ENCODE measurements at places on chromosomes 1 and 21. TPM values are rescaled to one million over a fixed set of nuclear protein-coding genes. Genes with fewer than 3 reads are reported as not detected.
A peak's percentile ranks its signal among the peaks of the same experiment; 100 is the strongest.

- DNase-seq = no peak
Measured at GRCh38 chr1:214544791-214545190, 6.6 kb downstream of the PTPN14 start.

DNA sequence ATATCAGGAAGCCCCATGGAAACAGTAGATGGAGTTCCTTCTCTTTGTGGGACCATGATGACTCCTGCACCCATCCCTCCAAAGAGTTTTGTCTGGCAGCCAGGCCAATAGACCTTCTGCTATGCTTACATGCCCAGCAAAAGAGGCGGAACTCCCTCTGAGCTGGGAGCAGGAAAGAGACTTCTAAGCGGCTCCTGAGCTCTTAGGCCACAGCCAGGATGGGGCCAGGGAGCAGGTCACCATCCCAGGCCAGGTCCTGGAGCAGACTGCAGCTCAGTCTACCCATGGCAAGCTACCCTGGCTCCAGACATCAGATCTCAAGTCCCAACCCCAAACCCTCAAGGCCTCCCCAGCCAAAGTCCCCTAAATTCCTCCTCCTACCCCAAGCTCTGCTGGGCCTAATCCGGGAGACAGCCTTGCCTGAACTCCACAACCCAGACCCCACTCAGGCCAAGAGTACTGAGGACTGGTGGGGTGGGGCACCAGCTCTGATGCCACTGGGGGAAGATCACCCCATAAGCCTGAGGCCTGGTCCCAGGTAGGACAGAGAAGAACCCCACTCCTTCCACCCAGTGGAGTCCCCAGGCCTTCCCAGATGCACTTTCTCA is 387.9 kb downstream of the MATN1 start:
- DNase-seq = no peak

UBASH3A gene
- not detected for total RNA-seq

DNA sequence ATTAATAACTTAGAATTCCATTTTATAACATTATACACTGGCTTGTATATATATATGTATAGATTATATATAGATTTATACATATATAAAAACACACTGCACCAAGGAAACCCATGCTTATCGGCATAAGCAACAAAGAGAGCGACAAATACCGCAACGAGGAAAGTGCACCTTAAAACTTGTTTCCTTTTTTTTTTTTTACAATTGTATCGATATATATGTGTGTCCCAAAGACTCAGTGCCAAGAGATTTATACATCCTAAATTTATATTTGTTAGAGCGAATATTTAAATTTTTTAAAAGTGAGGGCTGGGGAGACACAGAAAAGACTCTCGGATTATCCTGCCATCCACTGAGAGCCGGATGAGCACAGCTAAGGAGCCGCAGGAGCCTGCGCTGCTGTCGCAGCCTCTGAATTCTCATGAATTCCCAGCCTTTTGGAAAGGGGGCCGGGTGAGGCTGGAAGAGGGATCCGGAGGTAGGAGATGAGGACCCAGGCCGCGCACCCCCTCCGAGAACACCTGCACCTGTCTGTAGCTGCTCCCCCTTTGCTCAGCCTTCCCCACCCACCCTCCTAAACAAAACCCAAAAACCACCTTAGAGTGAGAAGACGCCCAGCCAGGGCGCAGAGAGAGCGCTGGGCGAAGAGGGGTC is 5.2 kb downstream of the DMRTA2 start:
- no peak for DNase-seq

- DNase-seq = peak; percentile 54
Measured at GRCh38 chr1:159532922-159533321, 2.9 kb downstream of the OR10J5 start.

CELA3B gene
- total RNA-seq = not detected

DNA sequence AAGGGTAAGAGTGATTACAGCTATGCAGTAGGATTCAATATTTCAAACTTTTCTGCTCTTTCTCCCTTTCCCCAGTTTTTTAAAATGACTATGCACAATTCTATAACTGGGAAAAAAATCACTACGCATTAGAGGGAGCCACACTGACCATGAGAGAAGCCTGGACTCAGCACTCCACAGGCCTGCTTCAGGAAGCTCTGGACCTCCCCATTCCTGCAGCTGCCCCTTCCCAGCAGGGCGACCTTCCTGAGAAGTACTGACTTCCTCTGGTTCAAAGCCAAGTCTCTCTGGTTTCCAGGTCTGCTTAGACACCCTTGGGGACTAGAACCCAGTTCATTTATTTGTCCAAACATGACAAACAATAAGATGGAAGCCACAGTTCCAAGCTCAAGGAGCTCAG is 42.0 kb upstream of the CLSTN1 start:
- DNase-seq = no peak

LCE3D gene
- total RNA-seq = not detected

IL20 gene
- total RNA-seq = not detected

DNA sequence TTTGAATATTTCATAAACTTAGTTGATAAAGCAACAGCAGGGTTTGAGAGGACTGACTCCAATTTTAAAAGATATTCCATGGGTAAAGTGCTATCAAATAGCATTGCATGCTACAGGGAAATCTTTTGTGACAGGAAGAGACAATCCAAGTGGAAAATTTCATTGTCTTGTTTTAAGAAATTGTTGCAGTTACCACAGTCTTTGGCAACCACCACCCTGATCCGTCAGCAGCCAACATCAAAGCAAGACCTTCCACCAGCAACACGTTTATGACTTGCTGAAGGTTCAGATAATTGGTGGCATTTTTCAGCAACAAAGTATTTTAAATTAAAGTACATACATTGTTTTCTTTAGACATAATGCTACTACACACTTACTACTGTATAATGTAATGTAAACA is 47.8 kb downstream of the ADGRL4 start:
- no peak for DNase-seq

- DNase-seq = no peak
Measured at GRCh38 chr1:165900576-165901380, 73.4 kb downstream of the UCK2 start.

DNA sequence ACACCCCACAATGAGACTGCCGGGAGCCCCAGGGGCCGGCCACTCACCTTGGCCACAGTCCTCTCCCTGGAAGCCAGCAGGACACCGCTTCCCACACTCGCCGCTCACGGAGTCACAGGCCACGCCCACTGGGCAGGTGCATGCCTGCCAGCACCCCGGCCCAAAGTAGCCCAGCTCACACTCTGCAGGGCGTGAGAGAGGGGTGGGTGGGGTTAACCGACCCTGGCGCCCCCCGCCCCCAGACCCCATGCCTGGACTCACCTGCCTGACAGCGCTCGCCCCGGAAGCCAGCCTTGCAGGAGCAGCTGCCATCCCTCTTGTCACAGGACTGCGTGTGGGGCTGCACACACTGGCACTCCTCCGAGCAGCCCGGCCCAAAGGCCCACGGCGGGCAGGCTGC is 50.7 kb downstream of the ARHGEF16 start:
- DNase-seq = no peak

NPHP4 gene
- 3.5 TPM for total RNA-seq

- DNase-seq = no peak
Measured at GRCh38 chr1:174928541-174928940, 71.2 kb upstream of the CACYBP start.

GPR52 gene
- 0.30 TPM for total RNA-seq

ELAPOR1 gene
- 1.3 TPM for total RNA-seq

- DNase-seq = no peak
Measured at GRCh38 chr1:211485480-211485857, 6.5 kb downstream of the RD3 start.

FNBP1L gene
- 21.7 TPM for total RNA-seq

GREM2 gene
- not detected for total RNA-seq

ARMH1 gene
- not detected for total RNA-seq

GRCh38 chr1:43774359-43774758 is 67.0 kb downstream of the ST3GAL3 start:
- DNase-seq = peak; percentile 45

RXFP4 gene
- total RNA-seq = 0.55 TPM

- no peak for DNase-seq
Measured at GRCh38 chr1:107091418-107091817, 34.9 kb downstream of the PRMT6 start.

GRCh38 chr1:177780096-177780700 is 189.7 kb downstream of the SEC16B start:
- peak; percentile 29 for DNase-seq

CLIC6 gene
- total RNA-seq = not detected

GRCh38 chr1:38308780-38309179 is 262.2 kb upstream of the POU3F1 start:
- no peak for DNase-seq

DNA sequence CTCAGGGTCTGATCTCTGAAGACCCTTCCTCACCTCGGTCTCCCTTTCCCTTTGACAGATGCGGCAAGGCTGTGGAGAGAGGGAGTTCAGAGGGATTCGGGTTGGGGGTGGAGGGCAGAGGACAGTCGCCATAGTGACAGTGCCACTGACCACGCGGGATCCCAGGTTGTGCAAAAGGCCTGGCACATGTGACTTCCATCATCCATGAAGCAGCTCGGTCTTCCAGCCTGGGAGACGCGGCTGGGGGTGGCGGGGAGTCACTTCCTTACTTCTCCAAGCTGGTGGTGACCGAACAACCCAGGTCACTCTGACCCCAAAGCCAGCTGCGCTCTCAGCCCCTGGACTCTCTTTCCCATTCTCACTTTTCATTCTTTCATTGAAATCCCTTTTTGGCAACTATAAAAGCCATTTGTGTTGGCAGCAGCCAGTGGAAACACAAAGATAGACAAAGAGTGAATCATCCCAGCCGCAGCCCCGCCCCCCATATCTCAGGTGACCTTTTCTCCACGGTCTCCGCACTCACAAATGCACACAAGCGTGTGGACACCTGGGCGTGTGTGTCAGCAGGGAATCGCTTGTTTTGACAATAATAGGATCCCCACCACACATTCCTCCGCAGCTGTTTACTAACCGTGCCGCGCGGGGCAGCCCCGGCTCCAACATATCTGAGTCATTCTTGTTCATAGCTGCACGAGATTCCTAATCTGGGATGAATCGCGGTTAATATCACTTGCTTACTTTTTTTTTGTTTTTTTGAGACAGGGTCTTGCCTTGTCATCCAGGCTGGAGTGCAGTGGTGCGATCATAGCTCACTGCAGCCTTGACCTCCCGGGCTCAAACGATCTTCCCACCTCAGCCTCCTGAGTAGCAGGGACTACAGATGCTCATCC is 68.3 kb downstream of the DHRS3 start:
- DNase-seq = peak; percentile 94

DNAH14 gene
- total RNA-seq = 21.5 TPM

GRCh38 chr1:205714190-205714905 is 34.0 kb upstream of the SLC45A3 start:
- DNase-seq = no peak

TMEM81 gene
- 1.8 TPM for total RNA-seq

NUAK2 gene
- 2.2 TPM for total RNA-seq

DNA sequence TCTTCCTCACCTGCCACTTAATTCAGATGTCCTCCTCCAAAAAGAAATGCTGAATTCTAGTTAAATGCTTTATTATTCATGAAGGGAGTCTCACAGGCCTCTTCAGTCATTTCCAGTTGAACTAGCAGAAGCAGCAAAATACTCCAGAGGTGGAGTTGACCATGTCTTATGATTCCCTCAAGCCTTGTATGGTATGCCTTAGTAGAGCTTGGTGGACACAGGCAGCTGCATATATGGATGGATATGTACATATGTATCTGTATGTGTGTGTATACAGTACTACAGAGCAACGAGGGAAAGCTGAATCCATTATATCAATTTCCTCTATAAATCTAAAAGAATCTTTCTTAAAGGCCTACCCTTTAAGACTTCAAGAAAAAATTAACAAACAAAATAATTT is 83.6 kb upstream of the HP1BP3 start:
- no peak for DNase-seq

- peak; percentile 11 for DNase-seq
Measured at GRCh38 chr1:199585392-199585791, 442.1 kb upstream of the NR5A2 start.

DNA sequence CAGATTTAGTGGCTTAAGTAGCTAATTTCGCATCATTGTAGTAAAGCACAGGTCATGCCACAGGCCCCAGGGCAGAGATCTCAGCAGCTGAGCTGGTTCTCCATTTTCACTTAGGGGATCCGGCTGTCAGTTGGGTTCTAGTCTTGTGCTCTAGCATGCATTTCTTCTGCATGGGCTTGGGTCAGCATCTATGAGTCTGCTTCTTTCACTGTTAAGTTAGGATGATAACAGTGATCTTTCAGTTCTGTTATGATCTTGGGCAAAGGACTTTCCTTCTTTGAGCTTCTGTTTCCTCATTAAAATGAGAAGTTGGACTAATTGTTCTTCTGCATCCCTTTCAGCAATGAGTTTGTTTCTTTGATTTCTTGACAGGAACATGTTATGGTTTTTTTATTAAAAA is 123.6 kb upstream of the DNAH14 start:
- no peak for DNase-seq

DNA sequence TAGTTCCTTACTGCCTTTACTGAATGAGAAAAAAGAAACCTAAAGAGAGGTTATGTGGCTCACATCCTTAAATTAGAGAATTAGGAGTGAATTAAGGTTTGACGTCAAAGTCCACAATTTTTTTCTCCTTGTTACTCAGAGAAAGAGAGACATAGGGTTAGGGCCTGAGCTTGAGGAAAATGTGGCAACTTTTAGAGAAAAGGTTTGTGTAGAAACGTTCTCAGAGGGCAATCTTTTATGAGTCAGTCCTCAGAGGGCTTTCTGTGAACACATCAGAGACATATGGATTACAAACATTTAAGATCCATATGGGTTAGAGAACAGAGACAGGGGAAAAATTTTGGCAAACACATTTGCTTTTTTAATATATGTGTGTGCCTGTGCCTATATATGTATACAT is 242.8 kb downstream of the TGFB2 start:
- no peak for DNase-seq

DNA sequence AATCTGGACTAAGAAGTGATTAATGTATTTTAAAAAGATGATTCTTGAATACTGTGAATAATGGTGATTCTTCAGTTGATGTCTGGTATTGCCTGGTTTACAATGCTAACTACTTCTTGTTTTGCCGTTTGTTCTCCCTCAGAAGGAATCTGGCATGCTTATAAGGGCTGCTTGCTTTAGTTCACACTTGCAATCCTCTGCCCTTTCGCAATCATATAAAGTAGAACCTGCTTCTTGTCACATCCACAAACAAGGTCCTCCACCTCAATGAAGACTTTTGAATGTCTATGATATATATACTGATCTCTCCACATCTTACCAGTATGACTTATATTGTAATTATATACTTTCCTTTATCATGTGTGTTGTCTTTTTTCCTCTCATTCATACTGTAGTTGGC is 92.6 kb downstream of the ADGRL4 start:
- DNase-seq = no peak

PTPRU gene
- total RNA-seq = 37.5 TPM

GRCh38 chr1:151535326-151536271 is 4.5 kb upstream of the TUFT1 start:
- DNase-seq = peak; percentile 37

DNA sequence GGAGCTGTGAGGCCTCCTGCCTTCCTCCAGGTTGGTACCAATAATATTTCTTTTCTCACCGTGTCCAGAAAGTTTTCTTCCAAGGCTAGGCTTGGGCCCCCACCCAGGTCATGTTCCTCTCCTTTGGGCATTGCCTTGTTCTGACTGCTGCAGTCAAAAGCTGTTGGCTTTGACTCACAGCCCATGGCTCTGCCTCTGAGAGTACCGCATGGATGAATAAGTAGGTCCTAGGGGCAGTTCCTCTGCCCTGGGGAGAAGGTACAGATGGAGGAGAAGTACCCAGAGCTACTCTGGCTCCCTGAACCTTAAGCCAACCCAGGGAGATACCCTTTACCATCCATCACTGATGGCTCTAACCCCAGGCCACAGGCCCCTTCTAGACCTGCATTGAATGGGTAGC is 115.0 kb downstream of the NAV1 start:
- DNase-seq = no peak
